Activated T-helper 1 cell treated with anti-CD3 and anti-CD28 coated beads, Interleukin-12 subunit alpha, Interleukin-12 subunit beta, Interleukin-2, Interleukin-4 antibody, amounts not matched to agents 30 ng/mL and 10 ng/mL and 1 ng/mL, durations not matched to agents 14 hours and 24 hours and 36 hours (primary cell): ENCODE measurements at places on chromosomes 11 and 22.

- H3K27ac ChIP-seq, result peak overlapping the region; percentile 91
- H3K4me3 ChIP-seq, result peak overlapping the region; percentile 83
- DNase-seq, result peak; percentile 90
- H3K4me1 ChIP-seq, result peaks cover 41% of the 10 kb centered on the region
- H3K27me3 ChIP-seq, result peaks cover 2% of the 10 kb centered on the region
Measured at GRCh38 chr22:41780746-41781505, 19.6 kb upstream of the CCDC134 start.

GRCh38 chr11:43951231-43951630 lies 8.8 kb downstream of the C11orf96 start:
- no peaks in the 10 kb centered on the region for H3K36me3 ChIP-seq
- no peak overlapping the region for H3K4me3 ChIP-seq
- no peak for DNase-seq
- no peak overlapping the region for H3K27ac ChIP-seq
- H3K4me1 ChIP-seq, result no peaks in the 10 kb centered on the region

DNA sequence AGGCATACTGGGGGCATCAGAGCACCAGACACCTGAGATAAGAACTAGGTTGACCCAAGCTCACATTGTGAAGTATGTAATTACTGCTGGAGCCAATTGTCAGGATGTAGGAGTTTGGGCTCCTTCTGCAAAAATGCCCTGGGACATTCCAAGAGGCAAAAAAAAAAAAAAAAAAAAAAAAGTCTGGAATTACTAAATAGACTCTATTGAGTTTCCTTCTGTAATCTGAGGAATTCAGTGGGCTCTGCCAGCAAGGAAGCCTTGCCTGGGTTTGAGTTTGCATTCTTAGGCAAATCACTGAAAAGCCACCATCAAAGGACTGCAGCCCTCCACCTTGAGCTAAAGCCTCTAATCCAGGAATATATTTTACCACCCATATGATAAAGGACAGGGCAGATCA lies 8.0 kb upstream of the CAVIN3 start:
- DNase-seq, result no peak
- H3K27me3 ChIP-seq, result peaks cover 15% of the 10 kb centered on the region
- no peaks in the 10 kb centered on the region for H3K4me1 ChIP-seq
- H3K27ac ChIP-seq, result no peak overlapping the region

DNA sequence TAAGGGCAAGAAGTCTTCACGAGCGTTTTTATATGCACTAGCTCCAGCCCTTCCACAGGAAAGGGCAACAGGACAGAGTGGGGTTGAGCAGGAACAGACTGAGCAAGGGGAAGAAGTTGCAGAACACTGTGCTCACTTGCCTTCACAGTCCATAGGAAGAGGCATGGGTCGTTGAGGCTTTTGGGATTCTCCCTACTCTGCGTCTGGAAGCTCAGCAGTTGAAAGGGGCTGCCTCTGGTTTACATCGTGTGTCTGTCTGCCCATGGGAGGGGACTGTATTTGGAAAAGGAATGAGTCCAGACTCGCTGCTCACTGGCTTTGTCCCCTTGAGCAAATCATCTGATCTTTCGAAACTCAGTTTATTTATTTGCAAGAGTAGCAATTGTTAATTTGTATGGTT lies 1.1 kb upstream of the PDGFD start:
- no peak overlapping the region for H3K27ac ChIP-seq
- no peak for DNase-seq
- H3K4me3 ChIP-seq, result no peak overlapping the region

GRCh38 chr22:23431337-23432072 lies 148.6 kb downstream of the IGLL1 start:
- no peaks in the 10 kb centered on the region for H3K36me3 ChIP-seq
- H3K4me1 ChIP-seq, result no peaks in the 10 kb centered on the region
- H3K27me3 ChIP-seq, result peaks cover 5% of the 10 kb centered on the region
- DNase-seq, result no peak

GRCh38 chr11:2517386-2518064 lies 72.7 kb downstream of the KCNQ1 start:
- H3K27me3 ChIP-seq, result no peaks in the 10 kb centered on the region
- H3K4me1 ChIP-seq, result no peaks in the 10 kb centered on the region
- no peak overlapping the region for H3K4me3 ChIP-seq
- no peak for DNase-seq
